ENCODE measurements at places on chromosomes 12 and 14.
A peak's percentile ranks its signal among the peaks of the same experiment; 100 is the strongest.

GRCh38 chr14:105168093-105168420 is 519 bp downstream of the JAG2 start:
- H3K4me1 ChIP-seq, result peaks cover 19% of the 10 kb centered on the region
- peaks cover 22% of the 10 kb centered on the region for H3K27me3 ChIP-seq
- no peaks in the 10 kb centered on the region for H3K36me3 ChIP-seq

DNA sequence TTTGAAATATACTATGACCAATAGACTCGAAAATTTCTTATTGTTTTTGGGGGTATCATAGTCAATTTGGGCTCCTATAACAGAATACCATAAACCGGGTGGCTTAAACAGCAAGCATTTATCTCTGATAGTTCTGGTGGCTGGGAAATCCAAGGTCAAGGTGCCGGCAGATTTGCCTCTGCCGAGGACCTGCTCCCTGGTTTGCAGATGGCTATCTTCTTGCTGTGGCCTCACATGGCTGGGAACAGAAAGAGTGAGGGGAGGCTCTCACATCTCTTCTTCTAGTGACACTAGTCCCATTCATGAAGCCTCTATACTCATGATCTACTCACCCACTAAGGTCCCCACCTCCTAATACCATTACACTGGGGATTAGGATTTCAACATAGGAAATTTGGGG is 70.7 kb downstream of the BORCS5 start:
- no peak for DNase-seq
- no peak overlapping the region for H3K27ac ChIP-seq
- H3K36me3 ChIP-seq, result peaks cover 22% of the 10 kb centered on the region

DNA sequence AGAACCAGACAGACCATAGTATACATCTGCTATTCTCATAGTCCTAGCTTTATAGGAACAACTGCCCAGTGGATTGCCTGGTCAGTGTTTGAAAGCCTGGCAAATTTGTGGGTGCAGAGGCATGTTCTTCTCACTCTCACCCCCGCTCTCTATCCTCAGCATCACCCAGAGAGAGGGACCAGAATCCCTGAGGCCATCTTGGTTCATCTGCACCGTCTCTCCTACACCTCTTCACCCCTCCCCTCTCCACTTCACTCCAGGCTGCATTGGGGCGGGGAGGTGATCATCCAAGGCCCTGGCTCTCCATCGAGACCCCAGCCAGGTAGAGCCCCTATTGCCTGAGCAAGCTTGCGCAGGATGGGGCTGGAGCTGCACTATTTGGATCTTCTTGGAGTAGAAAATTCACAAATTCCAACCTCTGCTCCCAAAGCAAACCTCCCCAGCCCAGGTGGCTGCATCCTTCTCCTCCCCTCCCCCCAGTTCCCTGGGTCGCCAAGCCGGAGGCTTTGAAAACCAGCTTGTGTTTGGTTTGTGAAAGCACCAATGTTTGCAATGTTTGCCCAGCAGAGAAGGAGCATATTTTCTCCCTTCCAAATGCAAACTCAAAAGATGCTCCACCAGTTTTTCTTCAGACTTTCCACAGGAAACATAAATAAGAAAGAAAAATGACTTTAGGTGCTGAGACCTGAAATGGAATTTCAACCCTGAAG is 18.6 kb upstream of the COL2A1 start:
- no peak for DNase-seq
- no peaks in the 10 kb centered on the region for H3K36me3 ChIP-seq
- H3K4me1 ChIP-seq, result no peaks in the 10 kb centered on the region
- no peak overlapping the region for H3K4me3 ChIP-seq

GRCh38 chr14:69711881-69712560 is 54.9 kb upstream of the SRSF5 start:
- H3K36me3 ChIP-seq, result peaks cover 83% of the 10 kb centered on the region
- H3K27ac ChIP-seq, result no peak overlapping the region
- no peaks in the 10 kb centered on the region for H3K27me3 ChIP-seq
- no peak for DNase-seq

GRCh38 chr14:103961928-103962578 is 19.7 kb upstream of the RD3L start:
- no peak overlapping the region for H3K27ac ChIP-seq
- H3K36me3 ChIP-seq, result no peaks in the 10 kb centered on the region
- no peak for DNase-seq
- no peaks in the 10 kb centered on the region for H3K4me1 ChIP-seq
- peaks cover 2% of the 10 kb centered on the region for H3K27me3 ChIP-seq

GRCh38 chr12:21429994-21430393 is 7.5 kb upstream of the PYROXD1 start:
- H3K4me3 ChIP-seq, result no peak overlapping the region
- DNase-seq, result no peak
- no peak overlapping the region for H3K27ac ChIP-seq
- H3K36me3 ChIP-seq, result no peaks in the 10 kb centered on the region

- H3K27me3 ChIP-seq, result peaks cover 45% of the 10 kb centered on the region
- no peak for DNase-seq
- H3K36me3 ChIP-seq, result no peaks in the 10 kb centered on the region
- peak within 1 kb of the TSS; percentile 74 for H3K4me3 ChIP-seq
- peaks cover 14% of the 10 kb centered on the region for H3K4me1 ChIP-seq
- H3K27ac ChIP-seq, result no peak within 1 kb of the TSS
These were observed at the start of gene ADCY6 for GRCh38 chr12:48788854-48789775. ADCY6 (minus strand) TSS chr12:48789089; CDS start chr12:48783434, 5,655 bp downstream.

DNA sequence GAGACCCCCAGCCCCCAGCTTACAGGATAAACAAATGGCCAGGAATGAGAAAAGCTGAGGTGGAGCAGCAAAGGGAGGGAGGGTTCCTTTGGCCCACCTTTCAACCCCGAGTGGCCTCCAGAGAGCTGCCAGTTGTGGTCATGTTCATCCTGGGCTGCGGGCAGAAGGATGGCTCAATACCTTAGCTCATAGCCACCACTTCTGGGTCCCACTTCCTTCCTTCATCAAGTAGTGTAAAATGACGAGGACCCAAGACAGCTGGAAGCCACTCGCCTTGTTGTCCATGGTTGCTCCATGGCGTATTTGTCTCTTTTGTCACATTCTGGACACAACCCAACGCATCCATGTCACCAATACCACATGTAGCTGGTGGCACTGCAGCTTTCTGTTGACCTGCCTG is 24.2 kb downstream of the CRACR2A start:
- peaks cover 77% of the 10 kb centered on the region for H3K36me3 ChIP-seq
- no peak overlapping the region for H3K27ac ChIP-seq
- H3K27me3 ChIP-seq, result no peaks in the 10 kb centered on the region
- H3K4me1 ChIP-seq, result peaks cover 10% of the 10 kb centered on the region
- H3K4me3 ChIP-seq, result no peak overlapping the region
- no peak for DNase-seq

GRCh38 chr14:30999038-30999773 is 26.2 kb upstream of the AP4S1 start:
- H3K4me3 ChIP-seq, result no peak overlapping the region
- peaks cover 40% of the 10 kb centered on the region for H3K36me3 ChIP-seq
- no peak overlapping the region for H3K27ac ChIP-seq
- no peaks in the 10 kb centered on the region for H3K27me3 ChIP-seq

DNA sequence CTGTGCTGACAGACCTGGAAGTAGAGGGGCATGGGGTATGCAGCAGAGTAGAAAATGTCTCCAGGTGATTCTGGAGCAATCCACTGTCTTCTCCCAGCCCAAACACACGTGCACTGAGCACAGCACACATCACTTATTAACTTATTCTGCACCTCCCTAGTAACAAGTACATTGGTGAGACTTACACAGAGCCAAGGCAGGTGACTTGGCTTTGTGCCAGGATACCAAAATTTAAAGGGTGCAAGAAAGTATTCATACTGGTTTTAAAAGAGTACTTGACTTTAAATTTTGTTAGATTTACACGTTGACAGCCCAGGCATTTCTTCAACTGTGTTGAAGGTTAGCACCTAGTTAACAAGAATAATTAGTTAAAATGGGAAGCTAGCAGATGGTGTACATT is 11.1 kb upstream of the CARMIL3 start:
- no peak for DNase-seq
- H3K27me3 ChIP-seq, result no peaks in the 10 kb centered on the region
- no peaks in the 10 kb centered on the region for H3K36me3 ChIP-seq
- H3K4me3 ChIP-seq, result no peak overlapping the region

- DNase-seq, result no peak
- H3K36me3 ChIP-seq, result no peaks in the 10 kb centered on the region
- H3K4me1 ChIP-seq, result no peaks in the 10 kb centered on the region
These were observed 1.8 kb downstream of the GALNT9 start for GRCh38 chr12:132327336-132328171.

- H3K4me3 ChIP-seq, result no peak overlapping the region
- peaks cover 12% of the 10 kb centered on the region for H3K27me3 ChIP-seq
- H3K27ac ChIP-seq, result no peak overlapping the region
- DNase-seq, result no peak
- no peaks in the 10 kb centered on the region for H3K4me1 ChIP-seq
- no peaks in the 10 kb centered on the region for H3K36me3 ChIP-seq
These were observed 364.8 kb downstream of the BMP4 start for GRCh38 chr14:53591816-53592215.

DNA sequence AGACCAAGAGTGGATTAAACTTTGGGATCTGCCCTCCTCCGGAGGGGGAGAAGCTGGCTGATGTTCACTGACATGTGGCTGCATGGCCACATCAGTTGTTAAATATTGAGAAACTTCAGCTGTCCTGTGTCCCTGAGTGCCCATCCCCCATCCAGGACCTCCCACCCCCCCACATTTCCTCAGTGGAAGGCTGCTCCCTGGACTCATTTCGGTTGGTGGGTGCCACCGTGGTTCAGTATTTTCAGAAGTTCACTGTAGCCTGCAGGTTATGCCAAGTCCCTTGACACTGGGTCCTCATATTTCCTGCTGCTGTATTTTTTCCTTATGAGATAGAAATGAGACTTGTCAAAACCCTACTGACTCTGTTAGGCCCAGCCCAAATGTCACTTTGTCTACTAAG is 302.4 kb downstream of the CACNA1C start:
- peaks cover 30% of the 10 kb centered on the region for H3K4me1 ChIP-seq
- no peak for DNase-seq
- no peak overlapping the region for H3K4me3 ChIP-seq
- H3K36me3 ChIP-seq, result no peaks in the 10 kb centered on the region

GRCh38 chr12:68559984-68560850 is 50.5 kb upstream of the RAP1B start:
- no peaks in the 10 kb centered on the region for H3K36me3 ChIP-seq
- peaks cover 2% of the 10 kb centered on the region for H3K4me1 ChIP-seq
- no peak overlapping the region for H3K4me3 ChIP-seq

DNA sequence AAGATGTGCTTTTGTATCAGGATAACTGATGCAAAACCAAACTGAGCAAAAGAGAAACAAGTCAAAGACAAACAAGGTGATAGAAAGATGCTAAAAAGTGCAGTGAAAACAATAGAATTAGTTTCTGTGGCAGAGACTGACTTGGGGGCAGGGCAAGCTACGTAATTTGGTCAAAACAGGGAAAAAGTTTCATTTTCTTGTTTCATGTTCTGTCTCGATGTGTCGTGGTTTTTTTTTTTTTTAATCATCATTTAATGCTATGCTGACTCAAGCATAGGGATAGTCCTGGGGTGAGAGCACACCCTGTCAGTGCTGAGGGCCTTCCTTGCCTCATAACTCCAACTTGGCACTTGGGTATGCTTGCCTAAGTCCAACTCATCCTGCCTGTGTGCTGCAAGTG is 144.1 kb upstream of the PTPRQ start:
- H3K36me3 ChIP-seq, result no peaks in the 10 kb centered on the region
- no peak for DNase-seq
- no peak overlapping the region for H3K4me3 ChIP-seq
- H3K27ac ChIP-seq, result no peak overlapping the region

DNA sequence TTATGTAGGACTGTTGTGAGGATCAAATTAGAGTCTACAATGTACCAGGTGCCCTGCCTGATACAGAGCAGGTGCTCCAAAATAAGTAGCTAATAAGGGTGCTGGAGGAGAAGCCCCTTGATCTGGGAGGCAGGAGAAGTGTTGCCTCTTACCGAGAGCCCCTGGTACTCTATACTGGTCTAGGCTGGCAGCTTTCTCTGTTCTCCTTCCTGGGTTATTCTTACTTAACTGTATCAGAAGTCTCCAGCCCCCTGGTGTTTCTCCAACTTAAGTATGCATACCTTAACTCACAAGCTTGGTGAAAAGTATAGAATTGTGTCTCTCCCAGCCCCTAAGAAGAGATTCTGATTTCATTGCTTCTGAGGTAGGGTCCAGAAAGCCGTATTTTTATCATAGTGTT is 254.9 kb downstream of the LRIG3 start:
- no peak overlapping the region for H3K4me3 ChIP-seq
- DNase-seq, result no peak
- H3K27me3 ChIP-seq, result no peaks in the 10 kb centered on the region
- no peak overlapping the region for H3K27ac ChIP-seq
- H3K36me3 ChIP-seq, result no peaks in the 10 kb centered on the region

DNA sequence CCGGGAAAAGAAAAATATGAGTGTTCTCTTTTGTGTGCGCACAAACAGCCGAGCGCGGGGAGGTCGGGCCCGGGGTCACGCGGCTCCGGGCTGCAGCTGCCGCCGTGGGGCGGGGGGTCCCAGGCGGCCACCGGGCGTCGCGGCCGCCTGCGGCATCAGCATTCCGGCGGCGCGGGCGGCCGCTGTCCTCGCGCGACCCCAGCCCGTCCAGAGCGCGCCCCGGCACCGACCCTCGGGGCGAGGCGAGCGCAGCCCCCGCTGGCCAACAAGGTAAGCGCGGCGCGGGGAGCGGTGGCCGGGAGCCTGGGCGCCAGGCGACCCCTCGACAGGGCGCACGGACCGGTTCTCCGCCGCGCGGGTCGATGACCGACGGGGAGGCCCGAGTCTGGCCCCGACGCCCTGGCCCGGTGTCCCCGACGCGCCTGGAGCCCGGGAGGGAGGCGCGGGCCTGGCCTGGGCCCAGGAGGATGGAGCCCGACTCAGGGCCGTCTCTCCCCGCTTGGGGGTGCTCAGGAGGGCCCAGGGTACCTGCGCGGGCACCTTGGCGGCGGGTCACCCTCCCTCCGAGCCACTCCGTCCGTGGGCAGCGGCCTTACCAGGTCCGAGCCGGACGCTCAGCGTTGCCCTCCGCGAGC is 103.9 kb upstream of the DIO3 start:
- H3K4me1 ChIP-seq, result peaks cover 4% of the 10 kb centered on the region
- H3K36me3 ChIP-seq, result no peaks in the 10 kb centered on the region
- no peak for DNase-seq
- peaks cover 43% of the 10 kb centered on the region for H3K27me3 ChIP-seq
- H3K4me3 ChIP-seq, result no peak overlapping the region
- H3K27ac ChIP-seq, result no peak overlapping the region

DNA sequence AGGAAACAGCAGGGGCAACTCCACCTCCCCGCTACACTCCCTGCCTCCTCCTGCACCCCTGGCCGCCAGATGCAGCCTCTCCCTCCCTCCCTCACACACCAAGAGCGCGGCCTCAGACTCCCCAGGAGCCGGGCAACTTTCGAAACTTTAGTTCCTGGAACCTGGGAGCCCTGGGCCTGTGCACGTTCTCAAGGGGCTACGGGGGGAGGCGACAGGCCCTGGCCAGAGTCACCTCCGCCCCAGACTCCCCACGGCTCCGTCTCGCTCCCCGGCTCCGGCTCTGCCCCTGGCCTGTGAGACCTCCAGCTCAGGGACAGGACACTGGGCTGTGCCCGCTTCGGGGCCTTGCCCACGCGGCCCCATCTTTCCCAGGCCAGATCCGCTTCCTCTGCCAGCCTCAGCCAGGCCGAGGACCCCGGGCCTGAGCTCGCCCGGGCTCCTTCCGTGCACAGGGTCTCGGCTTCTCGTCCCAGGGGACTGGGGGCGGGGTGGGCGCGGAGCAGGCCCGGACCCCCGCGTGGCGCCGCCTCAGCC is 5.5 kb downstream of the AMN start:
- DNase-seq, result no peak
- H3K27ac ChIP-seq, result no peak overlapping the region
- H3K27me3 ChIP-seq, result peaks cover 6% of the 10 kb centered on the region
- peak overlapping the region; percentile 76 for H3K4me3 ChIP-seq
- peaks cover 20% of the 10 kb centered on the region for H3K4me1 ChIP-seq

Data from activated B cell treated with CpG ODN at 0.5 μM for 24 hours (primary cell).